ENCODE measurements at places on chromosomes 7 and 10. TPM values are rescaled to one million over a fixed set of nuclear protein-coding genes. Genes with fewer than 3 reads are reported as not detected.

PLEKHS1 gene
- total RNA-seq = not detected

GRCh38 chr10:25761937-25762336, 172.1 kb upstream of the MYO3A start:
- DNase-seq = no peak

- DNase-seq = no peak
These were observed 173.8 kb upstream of the SMIM30 start for GRCh38 chr7:113292105-113292504.

DNA sequence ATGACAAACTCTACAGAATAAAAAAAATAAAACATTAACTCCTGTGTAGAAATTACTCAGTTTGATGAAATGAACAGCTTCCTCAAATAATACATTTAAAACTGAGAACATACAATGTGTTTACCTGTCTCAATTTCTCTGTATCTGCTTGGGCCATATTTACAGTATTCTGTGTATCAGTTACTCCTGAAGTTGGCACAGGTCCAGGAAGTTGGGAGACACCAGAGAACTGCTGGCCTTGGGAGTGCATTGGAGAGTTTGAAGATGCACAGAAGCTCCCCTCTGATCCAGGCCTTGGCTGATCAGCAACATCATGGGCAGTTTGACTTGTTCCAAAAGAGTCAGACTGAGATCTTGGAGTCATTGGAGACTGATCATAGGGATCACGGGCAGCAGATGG, 155.1 kb downstream of the GALNT11 start:
- peak; percentile 42 for DNase-seq

HOGA1 gene
- total RNA-seq = not detected

ASZ1 gene
- total RNA-seq = not detected
